ENCODE measurements at places on chromosomes 1 and 21.

DNA sequence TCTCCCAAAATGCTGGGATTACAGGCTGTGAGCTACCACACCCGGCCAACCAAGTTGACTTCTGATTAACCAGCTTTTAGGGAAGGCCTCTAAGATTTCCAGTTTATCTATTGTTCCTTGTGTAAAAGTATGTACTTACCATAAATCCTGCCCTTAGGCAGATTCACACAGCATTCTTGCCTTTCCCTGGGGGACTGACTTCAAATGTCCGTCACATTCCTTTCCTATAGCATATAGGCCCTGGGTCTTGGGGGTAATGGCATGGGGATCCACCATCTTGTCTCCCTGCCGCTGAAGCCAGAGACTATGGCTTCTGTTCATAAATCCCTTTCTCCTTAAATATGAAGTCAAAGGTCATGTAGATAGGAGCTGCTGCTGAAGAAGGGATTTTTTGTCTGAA is 872 bp upstream of the PINK1 start:
- DNase-seq: no peak

GRCh38 chr1:66336641-66336990 is 197.3 kb upstream of the SGIP1 start:
- no peak for DNase-seq

DNA sequence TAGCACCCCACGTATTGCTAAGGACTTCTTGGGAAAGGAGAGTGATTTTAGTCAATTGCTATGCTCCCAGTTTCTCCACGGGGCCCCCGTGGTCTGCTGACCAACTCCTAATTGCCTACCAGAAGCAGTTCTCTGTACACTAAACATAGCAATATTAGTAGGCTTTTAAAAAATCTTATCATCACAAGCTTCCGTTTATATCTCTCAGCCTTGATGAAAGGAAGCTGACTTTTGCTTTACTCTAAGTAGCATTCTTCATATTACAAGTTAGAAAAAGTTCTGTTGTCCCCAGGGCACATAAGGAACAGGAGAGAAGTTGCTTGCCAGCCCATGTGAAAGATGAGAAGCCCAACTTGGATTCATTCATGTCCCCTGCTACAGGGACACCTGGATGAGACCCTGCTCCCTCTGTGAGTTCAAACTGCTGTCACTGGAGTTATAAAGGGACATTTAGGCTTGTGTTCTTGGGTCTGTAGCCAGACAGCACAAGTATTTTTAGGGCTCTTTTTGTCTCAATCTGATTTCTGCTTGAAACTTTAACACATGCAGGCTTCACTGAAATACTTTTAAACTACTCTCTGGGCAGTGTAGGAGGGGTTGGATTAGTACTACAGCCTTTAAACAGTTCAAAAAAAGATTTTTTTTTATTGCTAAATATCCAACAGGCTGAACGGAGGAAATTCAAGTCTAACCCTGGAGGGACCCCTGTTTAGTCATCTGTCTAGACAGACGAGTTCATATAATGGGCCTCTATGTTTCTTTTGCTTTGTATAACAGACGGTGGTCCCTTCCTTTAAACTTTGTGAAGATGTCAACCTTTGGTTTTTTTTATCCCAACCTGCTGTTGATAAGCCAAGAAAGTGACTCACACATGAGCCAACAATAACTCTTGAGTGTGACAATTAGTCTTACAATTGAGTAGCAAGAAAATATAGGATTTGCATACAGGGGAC is 29.5 kb downstream of the TGFB2 start:
- DNase-seq: no peak

- no peak for DNase-seq
These were observed 11.3 kb upstream of the ADGRB2 start for GRCh38 chr1:31775210-31775999.

- DNase-seq: no peak
These were observed 89.0 kb upstream of the BCAR3 start for GRCh38 chr1:93770640-93771039.

DNA sequence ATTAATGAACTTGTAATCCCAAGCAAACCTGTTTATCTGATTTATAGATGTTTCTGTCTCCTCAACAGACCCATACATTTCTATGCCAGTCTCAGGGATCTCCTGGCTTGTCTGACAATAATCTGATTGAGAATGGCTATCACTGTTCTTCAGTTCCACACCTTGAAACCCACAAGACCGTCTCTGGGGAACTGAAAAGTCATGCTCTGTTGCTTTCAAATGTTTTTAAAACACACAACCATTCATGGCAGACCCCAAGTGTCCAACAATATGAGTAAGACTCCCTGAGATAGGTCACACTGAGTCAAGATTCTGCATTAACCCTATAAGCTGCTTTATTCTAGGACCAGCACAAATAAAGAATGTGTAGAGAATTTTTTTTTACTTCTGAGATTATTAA is 611.2 kb upstream of the PLXNA2 start:
- DNase-seq: no peak

- DNase-seq: no peak
These were observed 177.0 kb downstream of the SIPA1L2 start for GRCh38 chr1:232452736-232453440.

DNA sequence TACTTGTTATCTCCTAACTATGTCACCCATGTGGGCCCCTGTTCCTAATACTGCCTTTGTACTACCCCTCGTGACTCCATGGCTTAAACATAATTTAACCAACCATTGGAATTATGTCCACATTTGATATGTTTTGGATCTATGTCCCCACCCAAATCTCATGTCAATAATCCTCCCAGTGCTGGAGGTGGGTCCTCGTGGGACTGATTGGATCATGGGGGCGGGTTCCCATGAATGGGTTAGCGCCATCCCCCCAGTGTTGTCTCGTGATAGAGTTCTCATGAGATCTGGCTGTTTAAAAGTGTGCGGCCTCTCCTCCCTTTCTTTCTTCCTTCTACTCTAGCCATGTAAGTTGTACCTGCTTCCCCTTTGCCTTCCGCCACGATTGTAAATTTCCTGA is 9.8 kb downstream of the CBR1 start:
- no peak for DNase-seq

DNA sequence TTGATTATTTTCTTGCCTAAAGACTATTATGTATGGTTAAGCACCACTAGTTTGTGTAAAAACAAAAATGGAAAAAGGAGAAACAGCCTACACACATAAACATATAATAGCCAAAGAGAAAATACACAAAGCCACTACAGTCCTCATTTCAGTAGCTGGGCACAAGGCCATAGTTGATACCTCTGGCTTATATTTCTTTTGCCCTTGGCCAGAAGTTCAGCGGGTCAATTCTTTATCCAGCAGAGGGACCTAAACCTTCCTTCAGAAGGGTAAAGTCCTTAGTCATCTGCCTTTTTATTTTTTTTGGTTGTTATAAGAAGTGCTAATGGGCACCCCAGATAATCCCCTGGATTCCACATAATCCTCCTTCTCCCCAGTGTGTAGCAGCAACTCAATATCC is 134.1 kb downstream of the PIGK start:
- no peak for DNase-seq

DNA sequence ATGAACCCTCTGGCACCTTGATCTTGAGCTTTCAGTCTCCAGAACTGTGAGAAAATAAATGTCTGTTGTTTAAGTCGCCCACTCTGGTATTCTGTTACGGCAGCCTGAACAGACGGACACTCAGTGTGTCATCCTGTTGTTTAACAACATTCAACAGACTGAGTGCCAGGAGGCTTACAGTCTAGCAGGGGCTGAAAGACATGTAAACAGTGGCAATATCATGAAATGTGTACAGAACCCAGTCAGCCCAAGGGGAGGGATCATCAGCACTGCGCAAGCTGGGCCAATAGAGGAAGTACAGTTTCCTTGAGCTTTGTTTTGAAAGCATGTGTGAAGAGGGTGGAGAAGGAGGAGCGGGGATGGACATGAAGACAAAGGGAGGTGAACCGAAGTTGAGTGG is 13.6 kb downstream of the DIP2A start:
- DNase-seq: no peak

DNA sequence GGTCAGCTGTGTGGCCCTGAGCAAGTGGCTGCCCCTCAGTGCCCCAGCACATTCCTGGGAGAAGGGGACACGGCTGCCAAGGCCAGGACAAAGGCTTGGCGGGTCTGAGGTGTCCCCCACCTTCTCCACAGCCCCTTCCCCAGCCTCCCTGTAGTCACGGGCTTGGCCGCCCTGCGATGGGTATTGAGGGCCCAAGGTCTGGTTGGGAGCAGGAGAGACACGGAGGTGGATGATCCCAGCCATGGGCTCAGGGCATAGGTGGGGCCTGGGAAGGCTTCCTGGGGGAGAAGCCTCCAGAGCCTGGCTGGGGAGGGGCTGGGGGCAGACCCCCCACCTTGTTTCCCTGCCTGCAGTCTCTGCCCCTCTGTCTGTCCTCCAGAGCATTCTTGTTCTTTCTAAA is 27.0 kb downstream of the TTC39A start:
- no peak for DNase-seq

GRCh38 chr1:40258445-40258769 is 371 bp downstream of the ZMPSTE24 start:
- DNase-seq: no peak

DNA sequence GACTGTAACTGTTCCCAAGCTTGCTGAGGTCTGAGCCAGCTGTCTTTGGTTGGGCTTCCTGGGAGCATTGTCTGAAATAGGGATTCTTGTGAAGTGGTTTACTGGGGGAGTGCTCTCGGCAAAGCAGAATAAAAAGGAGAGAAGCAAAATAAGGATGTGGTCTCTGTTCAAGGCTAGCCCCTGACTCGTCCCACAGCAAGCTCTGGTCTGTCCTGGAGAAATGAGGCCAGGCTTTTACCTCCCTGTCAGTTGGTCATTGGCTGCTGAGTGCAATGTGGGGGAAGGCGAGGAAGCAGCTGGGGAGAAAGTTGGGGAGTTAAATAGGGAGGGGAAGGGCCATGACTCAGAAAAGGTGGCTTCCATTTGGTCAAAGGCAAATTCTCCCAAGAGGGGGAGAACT is 303.9 kb upstream of the DUSP10 start:
- no peak for DNase-seq
